ENCODE measurements at places on chromosomes 4 and X.

DNA sequence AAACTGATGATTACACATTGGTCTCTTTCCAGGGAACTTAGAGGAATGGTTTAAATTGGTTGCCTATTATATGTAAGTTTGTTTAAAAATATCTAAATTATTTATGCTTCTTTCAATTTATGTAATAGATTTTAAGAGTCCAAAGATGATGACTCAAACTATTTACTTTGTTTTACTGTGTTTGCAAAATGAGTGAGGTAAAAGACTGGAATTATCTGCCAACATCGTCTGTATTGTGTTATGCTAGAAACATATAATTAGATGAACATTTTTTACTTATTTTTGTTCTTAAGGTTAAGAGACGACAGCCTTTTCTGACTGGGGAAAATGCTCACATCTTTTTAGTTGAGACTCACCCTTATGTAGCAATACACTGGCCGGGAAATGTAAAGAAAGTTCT, 51.1 kb upstream of the SYTL5 start:
- no peak for DNase-seq

GRCh38 chr4:7415927-7416686, 18.6 kb downstream of the PSAPL1 start:
- DNase-seq: no peak

DNA sequence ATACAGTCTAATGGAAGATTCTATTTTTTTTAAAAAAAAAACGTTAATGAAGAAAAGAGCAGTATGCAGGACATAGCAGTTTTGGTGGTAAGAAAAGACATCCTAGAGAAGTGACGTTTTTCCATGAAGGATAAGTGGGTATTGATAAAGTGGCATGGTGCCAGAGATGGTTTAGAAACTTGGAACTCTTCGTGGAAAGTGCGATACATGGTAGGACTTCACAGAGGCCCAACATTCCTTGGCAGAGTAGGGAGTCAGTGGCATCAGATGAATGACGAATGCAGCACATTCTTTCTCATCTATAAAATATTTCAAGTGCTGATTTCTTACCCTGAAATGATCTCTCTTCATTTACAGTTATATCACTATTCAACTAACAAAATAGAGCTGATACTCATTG, 298.7 kb downstream of the CCSER1 start:
- no peak for DNase-seq

DNA sequence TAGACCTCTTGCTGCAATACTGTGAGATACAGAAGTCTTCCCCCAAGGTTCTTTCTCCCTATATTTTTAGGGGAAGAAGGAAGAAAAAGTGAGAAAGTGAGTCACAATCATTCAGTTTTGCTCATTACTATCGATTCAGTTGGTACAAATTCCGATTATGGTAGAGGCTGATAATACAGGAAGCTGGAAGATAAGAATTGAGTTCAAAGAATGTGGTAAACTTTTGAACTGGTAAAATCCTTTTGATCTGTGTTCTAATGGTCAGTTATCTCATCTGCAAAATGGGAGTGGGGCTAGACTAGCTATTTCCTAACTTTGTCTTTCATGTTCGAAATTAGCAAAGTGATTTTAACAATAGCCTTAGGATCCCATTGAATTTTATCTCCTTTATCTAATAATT, 101.4 kb upstream of the FAT1 start:
- DNase-seq: no peak

DNA sequence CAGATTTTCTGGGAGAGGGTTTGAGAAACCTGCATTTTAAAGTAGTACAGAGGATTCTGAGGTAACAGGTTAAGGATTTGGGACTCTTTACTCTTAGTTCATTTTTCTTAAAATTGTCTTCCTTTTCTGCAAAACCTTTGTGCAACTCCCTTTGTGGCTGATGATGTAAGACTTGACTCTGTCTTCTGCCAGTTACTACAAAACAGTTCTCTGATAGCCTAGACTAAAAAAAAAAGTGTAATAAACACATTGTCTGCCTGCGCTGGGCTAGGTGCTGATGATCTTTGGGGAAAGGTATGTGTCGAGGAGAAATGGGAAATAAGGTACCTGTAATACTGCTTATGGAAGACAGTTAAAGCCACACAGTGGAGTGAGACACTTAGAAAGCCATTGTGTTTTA, 28.7 kb downstream of the IL13RA1 start:
- no peak for DNase-seq

GRCh38 chrX:24372021-24372763, 11.8 kb downstream of the SUPT20HL1 start:
- no peak for DNase-seq

GRCh38 chr4:164012396-164013027, 518.0 kb downstream of the TMA16 start:
- DNase-seq: no peak

DNA sequence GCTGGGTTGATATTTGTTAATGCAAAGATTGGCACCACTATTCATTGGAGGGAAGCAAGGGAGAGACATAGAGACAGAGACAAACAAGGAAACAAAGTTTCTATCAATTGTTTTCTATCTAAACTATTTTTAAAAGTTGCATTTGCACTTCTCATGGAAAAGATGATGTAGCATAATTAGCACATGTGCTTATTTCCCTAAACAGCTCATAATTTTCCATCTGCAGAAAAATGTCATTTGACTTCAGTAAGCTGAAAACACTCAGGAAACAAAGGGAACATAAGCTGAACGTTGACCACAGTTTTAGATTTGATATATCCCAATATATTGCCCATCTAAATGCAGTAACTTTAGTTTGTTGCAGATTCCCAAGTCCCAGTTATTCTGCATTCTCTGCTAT, 18.5 kb upstream of the SPP1 start:
- no peak for DNase-seq

DNA sequence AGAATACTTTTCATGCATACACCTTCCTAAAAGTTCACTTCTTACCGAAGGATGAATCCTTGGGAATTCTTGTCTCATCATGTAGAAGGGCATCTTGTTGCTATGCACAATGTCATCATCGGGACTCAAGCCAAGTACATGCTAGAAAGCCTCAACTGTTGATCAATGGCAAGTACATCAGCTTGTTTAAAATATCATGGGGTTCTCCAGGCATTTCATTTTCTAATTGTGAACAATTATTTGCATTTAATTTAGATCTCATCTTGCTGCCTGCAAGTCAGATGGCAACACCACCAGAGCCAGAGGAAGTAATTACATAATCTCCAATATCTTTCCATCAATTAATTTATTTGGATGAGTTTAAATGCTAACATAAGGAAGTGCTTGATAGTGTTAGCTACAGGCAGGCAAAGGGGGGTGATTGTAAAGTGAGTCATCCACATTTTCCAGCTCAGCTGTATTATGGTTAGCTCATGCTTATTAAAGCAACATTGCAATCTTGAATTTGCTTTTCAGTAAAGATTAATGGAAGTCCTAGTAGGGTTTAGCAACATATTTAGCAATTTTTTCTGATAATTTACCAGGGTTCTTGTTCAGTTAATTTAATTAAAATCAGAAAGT, 356.5 kb downstream of the CBLL2 start:
- no peak for DNase-seq

DNA sequence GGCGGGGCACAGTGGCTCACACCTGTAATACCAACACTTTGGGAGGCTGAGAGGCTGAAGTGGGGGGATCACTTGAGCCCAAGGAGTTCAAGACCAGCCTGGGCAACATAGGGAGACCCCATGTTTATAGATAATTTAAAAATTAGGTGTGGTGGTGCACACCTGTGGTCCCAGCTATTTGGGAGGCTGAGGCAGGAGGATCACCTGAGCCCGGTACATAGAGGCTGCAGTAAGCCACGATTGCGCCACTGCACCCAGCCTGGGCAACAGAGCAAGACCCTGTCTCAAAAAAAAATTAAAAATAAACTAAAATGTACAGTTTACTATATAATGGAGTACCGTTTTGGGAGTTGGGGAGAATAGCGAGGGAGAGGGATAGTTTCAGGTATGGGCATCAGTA, 4.2 kb downstream of the STAG2 start:
- no peak for DNase-seq

GRCh38 chr4:33381816-33382215, 2661.6 kb downstream of the PCDH7 start:
- no peak for DNase-seq

GRCh38 chr4:167428156-167428555, 193.9 kb upstream of the SPOCK3 start:
- no peak for DNase-seq

- no peak for DNase-seq
These were observed 3.3 kb downstream of the COQ2 start for GRCh38 chr4:83281307-83281706.

GRCh38 chrX:153685751-153686696, 1.7 kb upstream of the SLC6A8 start:
- DNase-seq: no peak

DNA sequence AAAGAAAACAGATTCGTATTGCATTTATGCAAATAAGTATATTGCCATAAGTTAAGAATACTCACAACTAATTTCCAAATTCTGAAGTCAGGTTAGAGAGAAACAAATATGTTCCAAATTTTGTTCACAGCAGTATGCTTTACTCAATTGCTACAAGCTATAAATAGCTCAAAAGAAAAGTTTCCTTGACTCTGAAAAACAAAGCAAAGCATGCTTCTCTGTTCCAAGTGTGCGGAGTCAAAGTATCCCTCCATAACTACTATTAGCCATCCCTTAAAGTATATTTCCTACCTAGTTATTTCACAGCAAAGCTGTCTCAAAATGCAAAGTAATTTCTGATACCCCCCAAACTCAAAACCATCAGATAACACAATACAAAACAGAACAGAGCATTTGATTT, 47.3 kb downstream of the MGST2 start:
- DNase-seq: no peak

GRCh38 chr4:173505924-173506518, 24.0 kb downstream of the HAND2 start:
- no peak for DNase-seq

DNA sequence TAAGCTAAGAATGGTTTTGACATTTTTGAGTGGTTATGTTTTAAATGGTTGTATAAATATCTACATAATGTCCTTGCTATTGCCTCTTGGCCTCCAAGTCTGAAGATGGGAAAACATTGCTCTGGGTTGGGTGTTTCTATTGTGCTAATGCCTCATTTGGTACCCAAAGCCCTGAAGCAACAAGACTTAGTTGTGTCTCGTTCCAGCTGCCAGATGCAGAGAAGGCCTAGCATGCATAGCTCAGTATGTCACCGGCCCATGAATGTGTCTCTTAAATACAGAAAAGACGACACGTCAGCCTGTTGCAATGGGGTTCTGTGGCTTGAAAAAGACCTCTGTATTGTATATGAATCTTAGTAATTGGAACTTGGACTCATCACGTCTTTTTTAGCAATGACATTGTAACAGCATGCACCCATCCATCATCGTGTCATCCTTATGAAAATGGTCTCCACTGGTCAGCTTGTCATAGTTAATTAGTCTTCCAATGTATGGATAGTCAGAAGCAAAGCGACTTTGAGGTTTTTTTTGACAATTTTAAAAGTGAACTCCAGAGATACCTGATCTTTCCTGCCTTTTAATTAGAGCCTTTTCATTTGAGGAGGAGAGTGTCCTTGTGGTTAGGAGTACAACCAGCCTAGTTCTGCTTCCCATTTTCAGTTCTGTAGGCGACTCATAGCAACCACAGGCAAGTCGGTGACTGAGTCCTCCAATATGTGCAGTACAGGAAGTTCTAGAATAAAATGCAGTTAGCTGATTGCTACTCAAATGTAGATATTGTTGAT, 126.4 kb upstream of the GATB start:
- no peak for DNase-seq

DNA sequence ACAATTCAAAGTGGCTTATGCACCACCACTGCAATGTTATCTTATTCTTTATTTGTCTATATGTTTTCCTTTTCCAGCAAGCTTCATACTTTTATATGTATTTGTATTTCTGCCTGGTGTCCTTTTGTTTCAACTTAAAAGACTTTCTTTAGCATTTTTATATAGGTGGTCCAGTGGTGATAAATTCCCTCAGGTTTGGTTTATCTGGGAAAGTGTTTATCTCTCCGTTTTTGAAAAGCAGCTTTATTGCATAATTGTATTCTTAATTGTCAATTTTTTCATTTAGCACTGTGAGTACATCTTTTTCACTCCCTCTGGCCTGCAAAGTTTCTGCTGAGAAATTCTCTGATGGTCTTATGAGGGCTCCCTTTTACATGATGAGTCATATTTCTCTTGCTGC, 479.0 kb upstream of the GRID2 start:
- DNase-seq: no peak

DNA sequence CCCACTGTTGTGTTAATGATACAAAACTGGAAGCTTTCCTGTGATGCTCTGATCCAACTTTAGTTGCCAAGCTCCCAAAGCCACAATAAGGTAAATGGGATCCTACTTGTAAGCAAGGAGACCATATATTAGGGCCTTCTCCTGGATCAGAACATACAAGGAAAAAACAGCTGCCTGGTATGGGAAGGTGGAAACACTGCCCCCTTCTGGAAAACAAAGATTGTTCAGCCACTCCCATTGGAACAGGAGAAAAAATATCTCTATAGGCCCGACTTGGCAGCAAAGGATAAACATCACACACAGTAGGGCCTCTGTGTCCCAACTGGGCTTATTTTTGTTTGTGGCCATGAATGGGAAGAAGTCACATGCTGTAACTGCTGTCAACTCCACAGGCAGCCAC, 166.5 kb downstream of the TBX22 start:
- no peak for DNase-seq

DNA sequence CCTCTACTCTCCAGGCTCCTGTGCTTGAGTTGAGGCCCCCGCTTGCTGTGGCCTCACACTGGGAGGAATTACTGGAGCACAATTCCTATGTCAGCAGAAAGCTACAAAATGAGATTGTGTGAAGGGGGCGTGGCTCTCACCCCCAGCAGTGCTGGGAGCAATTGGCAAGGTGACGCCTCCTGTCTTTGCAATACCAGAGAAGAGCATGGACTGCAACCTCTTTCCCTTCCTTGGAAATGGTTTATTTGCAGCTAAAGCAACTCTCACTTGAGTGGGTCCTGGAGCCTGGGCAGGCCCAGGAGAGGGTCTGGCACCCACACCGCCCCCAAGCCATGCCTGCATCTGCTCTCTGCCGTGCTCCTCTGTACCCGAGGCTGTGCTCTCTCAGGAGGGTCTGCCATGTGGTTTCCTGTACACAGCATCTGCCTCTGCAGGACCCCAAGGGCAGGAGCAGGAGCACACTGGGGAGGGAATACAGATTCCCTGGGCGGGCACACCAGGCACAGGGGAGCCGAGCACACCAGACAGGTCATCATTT, 32.9 kb upstream of the HGFAC start:
- DNase-seq: no peak

GRCh38 chr4:125125276-125125675, 189.5 kb upstream of the FAT4 start:
- no peak for DNase-seq

GRCh38 chr4:101081695-101082369, 265.5 kb downstream of the PPP3CA start:
- DNase-seq: no peak

- no peak for DNase-seq
These were observed 303.9 kb upstream of the GATB start for GRCh38 chr4:152064753-152065152.

GRCh38 chr4:122898370-122899150, 23.8 kb downstream of the NUDT6 start:
- no peak for DNase-seq

DNA sequence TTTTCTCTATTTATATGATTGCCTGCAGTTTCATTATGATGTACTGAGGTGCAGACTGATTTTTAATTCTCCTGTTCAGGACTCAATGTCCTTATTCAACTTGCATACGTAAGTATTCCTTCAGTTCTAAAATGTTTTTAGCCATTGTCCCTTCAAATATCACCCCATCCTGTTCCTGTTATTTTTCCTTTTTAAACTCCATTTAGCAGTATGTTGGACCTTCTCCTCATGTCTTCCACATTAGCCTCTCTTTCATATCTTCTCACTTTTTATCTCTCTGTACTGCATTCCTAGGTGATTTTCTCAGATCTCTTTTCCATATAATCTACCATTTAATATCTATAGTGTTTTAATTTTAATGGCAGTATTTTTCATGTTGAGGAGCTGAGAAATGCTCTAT, 317.7 kb downstream of the NR3C2 start:
- no peak for DNase-seq
